GDM1 (cell line): ENCODE measurements at places on chromosomes 12 and 14.

DNA sequence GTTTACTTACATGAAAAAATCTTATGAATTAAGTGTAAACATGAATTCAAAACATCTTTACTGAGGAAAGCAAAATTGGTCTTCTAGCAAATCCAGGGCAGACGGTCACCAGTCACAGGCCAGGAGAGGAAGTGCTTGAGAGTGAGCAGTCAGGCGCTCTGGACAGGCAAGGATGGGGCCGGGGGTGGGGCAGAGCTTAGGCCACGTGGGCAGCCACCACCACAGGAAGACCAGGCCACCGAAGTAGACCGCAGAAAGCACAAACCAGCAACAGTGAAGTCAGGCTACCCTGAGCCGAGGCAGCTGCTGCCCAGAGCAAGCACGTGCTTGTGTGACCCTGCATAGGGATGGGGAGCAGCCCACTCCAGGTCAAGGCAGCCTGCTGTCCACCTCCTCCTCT is 33.5 kb downstream of the SLC6A12 start:
- peak; percentile 79 for DNase-seq

- no peak for DNase-seq
Observed at GRCh38 chr12:85805654-85806053, 30.6 kb downstream of the RASSF9 start.

DNA sequence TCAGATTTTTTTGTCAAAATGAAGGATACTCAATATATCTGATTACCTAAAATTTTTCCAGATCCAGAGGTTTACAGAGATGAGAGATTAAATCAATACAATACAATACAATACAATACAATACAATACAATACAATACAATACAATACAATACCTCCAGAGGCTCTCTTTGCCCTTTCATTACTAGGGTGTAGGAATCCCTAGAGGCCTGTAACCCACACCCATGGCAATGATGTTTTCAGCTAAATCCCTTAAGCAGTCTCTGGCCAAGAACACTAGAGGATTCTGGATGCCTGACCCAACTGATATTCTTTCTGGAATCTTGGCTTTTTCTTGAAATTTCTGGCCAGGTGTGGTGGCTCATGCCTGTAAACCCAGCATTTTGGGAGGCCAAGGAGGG is 23.7 kb upstream of the AEBP2 start:
- no peak for DNase-seq

- DNase-seq: no peak
Observed at GRCh38 chr12:71128191-71128788, 29.5 kb downstream of the TSPAN8 start.

DNA sequence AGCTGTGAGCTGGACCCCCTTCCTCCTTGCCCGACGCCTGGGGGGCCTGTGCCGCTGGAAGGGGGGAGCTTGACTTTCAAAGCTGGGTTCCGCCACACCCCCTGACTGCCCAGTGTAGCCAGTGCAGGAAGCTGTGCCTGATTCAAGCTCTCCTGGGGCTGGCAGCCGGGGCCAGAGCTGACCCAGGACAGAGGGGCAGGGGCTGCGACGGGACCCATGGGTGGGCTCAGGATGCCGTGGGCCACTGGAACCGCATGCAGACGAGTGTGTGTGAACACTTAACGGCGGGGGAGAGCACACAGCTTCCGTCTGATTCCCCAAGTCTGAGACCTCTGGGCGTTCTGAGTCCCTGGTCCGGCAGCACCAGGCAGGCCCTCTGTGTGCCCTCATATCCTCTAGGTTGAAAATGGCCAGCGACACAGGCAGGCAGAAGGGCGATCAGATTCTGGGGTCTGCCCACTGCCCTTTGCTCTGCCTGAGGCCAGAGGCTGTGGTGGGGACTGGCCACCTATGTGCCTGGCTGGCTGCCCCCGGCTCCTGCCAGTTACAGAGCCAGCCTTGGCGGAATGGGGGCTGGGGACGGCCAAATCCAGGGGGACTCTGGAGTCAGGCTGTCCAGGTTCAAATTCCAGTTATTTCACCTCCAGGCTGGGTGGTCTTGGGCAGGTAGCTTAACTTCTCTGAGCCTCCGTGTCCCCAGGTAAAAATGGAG is 54.0 kb downstream of the CYP46A1 start:
- no peak for DNase-seq
